Activated naive CD4-positive, alpha-beta T cell treated with anti-CD3 and anti-CD28 coated beads, Interleukin-2, amount 10 ng/mL, durations not matched to agents 7 days and 5 days (primary cell): ENCODE measurements at places on chromosomes 3 and 15.

DNA sequence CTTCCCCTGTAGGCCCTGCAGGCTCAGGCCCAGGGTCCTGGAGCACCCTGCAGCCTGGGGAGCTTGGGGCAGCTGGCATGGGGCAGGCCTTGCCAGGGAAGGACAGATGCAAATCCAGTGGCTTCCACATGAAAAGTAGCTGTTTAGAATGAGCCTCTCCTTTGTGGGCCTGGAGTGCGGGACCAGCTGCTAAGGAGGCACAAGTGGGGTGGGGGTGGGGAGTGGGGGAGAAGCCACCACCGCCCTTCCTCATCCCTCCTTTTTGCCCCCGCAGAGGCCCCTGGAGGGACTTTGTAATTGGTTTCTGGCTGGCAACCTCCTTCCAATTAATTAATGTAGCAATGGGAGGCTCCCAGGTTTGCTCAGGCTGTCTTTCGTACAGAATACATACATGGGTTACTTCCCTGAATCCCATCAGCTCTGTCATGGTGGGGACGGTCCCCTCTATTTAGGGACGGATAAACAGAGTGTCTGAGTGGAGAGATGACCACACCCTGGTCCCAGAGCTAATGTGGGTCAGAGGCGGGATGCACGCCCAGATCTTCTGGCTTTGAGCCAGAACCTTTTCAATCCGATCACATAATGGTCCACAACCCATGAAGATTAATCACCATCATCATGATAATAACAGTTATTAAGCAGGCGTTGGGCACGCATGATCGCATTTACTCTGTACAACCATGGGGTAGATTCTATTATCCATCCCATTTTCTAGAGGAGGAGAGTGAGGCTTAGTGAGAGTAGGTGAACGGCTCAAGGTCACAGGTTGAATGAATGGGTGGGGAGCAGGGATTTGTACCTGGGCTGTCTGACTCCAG lies 6.2 kb downstream of the CORO2B start:
- DNase-seq, result no peak

GRCh38 chr3:189139611-189139940 lies 32.2 kb upstream of the TPRG1 start:
- no peak for DNase-seq

DNA sequence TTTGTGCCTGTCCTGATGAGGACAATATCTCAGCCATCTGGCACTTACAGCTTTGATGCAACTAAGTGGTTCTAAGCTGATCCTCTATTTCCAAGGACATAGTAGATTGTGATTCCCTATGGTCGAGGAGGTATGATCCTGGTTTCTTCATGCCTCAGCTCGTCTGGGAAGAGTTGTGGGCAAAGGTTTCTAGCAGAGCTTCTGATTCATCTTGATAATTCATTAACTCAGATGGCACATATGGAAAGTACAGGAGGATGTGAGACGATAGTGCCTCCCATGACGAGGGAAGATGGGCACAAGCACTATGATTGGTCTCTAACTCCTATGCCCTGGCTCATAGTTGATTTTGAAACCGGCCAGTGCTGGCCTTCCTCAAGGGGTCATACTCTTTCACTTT lies 334.2 kb upstream of the SEMA6D start:
- DNase-seq, result no peak

DNA sequence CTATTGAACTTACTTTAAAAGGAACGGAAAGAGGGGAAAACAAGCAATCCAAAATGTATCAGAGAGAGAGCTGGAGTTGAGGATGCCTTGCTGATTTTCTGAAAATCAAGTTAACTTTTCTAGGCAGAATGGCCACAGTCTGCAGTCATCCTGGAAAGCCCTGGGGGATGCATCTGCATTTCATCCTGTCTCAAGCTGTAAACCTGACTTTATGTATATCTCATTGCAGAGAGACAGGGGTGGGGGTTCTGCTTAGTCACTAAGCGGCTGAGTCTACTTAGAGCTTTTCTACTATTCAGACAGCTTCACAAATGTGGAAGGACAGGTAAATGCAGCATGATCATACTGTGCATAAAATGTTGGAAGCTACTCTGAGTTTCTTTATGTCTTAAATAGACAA lies 41.4 kb downstream of the MRPS25 start:
- DNase-seq, result no peak

GRCh38 chr3:45064512-45065372 lies 38.6 kb downstream of the CLEC3B start:
- DNase-seq, result peak; percentile 79

DNA sequence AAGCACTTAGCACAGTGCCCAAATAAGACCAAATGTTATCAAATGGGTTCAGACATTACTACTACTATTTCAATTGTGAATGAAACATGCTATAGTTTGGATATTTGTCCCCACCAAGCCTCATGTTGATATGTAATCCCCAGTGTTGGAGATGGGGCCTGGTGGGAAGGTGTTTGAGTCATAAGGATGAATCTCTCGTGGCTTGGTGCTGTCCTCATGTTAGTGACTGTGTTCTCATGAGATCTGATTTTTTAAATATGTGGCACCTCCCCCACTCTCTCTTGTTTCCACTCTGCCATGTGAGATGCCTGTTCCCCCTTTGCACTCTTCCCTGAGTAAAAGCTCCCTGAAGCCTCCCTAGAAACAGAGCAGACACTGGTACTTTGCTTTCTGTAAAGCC lies 148.7 kb upstream of the TGFBR2 start:
- DNase-seq, result no peak

GRCh38 chr3:8816106-8816505 lies 46.7 kb upstream of the OXTR start:
- DNase-seq, result no peak

GRCh38 chr15:73127302-73127936 lies 75.2 kb downstream of the NEO1 start:
- peak; percentile 28 for DNase-seq

- DNase-seq, result no peak
Measured at GRCh38 chr15:71808311-71809020, 1.9 kb upstream of the NR2E3 start.

DNA sequence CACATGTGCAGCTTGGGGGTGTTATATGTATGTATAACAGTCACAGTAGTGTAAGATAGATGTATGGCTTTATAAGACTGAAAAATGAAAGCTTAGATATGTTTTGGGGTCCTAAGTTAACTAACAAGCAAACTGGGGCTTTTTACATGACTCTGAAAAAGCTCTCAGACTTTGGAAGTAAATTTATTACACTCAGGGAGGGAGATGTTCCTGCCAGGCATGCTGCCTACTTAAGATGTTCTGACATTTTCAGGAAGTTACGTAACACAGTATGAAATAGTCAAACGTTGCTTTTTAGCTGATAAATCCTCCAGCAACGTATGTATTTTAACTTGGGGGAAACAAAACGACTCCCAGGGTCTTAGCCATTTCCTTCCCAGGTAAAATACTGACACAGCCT lies 1.7 kb upstream of the IFT57 start:
- DNase-seq, result no peak

GRCh38 chr15:98850961-98851572 lies 156.5 kb downstream of the PGPEP1L start:
- DNase-seq, result peak; percentile 86

GRCh38 chr3:184322731-184323487 lies 8.5 kb downstream of the EIF4G1 start:
- DNase-seq, result no peak

DNA sequence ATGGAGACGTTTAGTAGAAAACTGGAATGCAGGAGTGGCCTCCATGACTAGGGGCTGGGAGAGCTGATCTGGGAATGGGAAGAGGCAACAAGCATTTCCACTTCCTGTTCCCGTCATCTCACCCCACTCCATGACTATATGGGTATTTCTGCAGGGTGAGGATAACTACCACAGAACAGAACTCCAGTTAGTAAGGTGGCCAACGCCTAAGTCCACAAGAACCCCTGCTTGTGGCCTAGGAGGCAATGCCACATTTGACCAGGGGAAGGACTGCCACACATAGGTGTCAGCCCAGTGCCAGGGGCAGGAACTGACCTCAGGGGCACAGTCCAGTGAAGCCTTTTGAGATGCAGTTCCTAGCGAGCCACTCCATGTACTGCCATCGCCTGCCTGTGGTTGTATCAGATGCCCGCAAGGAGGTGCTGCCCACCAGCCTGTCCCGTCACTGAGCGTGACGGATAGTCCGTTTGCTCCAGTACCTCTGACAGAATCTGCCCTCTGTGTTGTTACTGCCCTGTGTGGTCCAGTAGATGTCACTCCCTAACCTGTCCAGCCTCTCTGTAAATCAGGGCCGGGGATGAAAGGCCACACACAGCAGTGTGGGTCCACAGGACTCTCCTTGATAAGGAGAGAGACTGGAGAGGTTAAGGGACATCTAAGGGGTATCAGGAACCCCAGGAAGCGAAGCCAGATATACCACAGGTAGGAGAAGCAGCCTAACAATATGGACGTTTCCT lies 3.5 kb upstream of the MTFMT start:
- peak; percentile 59 for DNase-seq
